Activated naive CD8-positive, alpha-beta T cell treated with anti-CD3 and anti-CD28 coated beads for 36 hours (primary cell): ENCODE measurements at places on chromosomes 16 and 17.
A peak's percentile ranks its signal among the peaks of the same experiment; 100 is the strongest.

DNA sequence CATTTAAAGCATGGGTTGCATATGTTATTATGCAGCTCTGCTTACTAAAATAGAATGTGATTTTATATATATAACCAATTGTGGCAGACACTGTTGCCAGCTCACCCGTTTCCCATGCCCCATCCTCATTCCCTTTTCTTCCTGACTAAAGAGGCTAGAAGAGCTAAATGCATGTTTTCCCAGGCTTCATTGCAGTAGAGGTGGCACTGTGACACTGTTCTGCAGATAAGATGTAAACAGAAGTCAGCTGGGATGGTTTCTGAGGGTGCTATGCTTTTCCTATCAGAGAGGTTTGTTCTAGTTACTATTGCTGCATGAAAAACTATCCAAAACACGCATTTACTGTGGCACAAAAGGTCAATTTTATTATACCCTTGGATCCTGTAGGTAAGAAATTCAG is 5.7 kb upstream of the TOB1 start:
- no peak for DNase-seq
- H3K27me3 ChIP-seq: no peaks in the 10 kb centered on the region
- H3K4me3 ChIP-seq: no peak overlapping the region
- H3K27ac ChIP-seq: peak overlapping the region; percentile 32
- no peaks in the 10 kb centered on the region for H3K36me3 ChIP-seq

GRCh38 chr17:29252101-29252791 is 5.6 kb downstream of the CRYBA1 start:
- peaks cover 8% of the 10 kb centered on the region for H3K36me3 ChIP-seq
- no peak overlapping the region for H3K4me3 ChIP-seq
- H3K27me3 ChIP-seq: no peaks in the 10 kb centered on the region
- H3K27ac ChIP-seq: no peak overlapping the region

GRCh38 chr17:82665891-82666290 is 17.6 kb upstream of the WDR45B start:
- no peaks in the 10 kb centered on the region for H3K36me3 ChIP-seq

DNA sequence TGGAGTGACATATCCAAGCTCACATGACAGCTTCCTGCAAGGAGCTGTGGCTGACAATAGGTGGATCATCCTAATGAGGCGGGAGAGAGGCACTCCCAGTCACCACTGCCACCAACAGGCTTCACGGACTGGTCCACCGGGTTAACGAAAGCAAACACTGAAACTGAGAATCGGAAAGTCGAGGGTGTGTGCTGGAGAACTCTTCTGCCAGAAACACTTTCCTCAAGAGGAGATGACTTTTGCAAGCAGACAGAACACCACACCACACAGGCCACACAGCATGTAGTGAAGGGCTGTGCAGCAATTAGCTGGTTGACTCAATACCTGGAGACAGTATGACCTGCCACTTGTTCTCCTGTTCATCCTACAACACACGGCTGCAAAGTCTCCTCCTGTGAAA is 53.0 kb upstream of the DNAJA2 start:
- H3K27ac ChIP-seq: no peak overlapping the region
- H3K27me3 ChIP-seq: no peaks in the 10 kb centered on the region
- no peaks in the 10 kb centered on the region for H3K4me1 ChIP-seq
- no peak for DNase-seq

GRCh38 chr17:28185658-28186057 is 133.3 kb upstream of the TMEM97 start:
- H3K4me1 ChIP-seq: no peaks in the 10 kb centered on the region
- no peak for DNase-seq
- H3K4me3 ChIP-seq: no peak overlapping the region
- no peak overlapping the region for H3K27ac ChIP-seq
